ENCODE measurements at places on chromosomes 7 and 10.
A peak's percentile ranks its signal among the peaks of the same experiment; 100 is the strongest.

DNA sequence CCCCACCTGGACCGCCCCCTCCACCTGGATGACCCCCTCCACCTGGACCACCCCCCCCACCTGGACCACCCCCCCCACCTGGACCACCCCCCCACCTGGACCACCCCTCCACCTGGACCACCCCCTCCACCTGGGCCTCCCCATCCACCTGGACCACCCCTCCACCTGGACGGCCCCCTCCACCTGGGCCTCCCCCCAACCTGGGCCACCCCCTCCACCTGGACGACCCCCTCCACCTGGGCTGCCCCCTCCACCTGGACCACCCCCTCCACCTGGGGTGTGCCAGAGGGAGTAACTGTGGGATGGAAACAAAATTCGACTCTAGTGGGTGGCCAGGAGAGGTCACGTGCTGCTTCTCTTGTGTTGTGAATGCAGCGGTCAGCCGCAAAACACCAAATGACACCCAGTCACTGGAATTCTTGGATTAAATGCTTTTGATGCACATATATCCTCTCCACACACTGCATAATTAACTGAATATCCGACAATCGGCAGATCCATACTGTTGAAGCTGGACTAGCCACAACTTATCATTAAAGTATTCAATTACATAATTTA lies 316.7 kb downstream of the PTPRN2 start:
- no peaks in the 10 kb centered on the region for H3K36me3 ChIP-seq
- no peaks in the 10 kb centered on the region for H3K27me3 ChIP-seq
- no peaks in the 10 kb centered on the region for H3K4me1 ChIP-seq
- H3K27ac ChIP-seq = no peak overlapping the region

DNA sequence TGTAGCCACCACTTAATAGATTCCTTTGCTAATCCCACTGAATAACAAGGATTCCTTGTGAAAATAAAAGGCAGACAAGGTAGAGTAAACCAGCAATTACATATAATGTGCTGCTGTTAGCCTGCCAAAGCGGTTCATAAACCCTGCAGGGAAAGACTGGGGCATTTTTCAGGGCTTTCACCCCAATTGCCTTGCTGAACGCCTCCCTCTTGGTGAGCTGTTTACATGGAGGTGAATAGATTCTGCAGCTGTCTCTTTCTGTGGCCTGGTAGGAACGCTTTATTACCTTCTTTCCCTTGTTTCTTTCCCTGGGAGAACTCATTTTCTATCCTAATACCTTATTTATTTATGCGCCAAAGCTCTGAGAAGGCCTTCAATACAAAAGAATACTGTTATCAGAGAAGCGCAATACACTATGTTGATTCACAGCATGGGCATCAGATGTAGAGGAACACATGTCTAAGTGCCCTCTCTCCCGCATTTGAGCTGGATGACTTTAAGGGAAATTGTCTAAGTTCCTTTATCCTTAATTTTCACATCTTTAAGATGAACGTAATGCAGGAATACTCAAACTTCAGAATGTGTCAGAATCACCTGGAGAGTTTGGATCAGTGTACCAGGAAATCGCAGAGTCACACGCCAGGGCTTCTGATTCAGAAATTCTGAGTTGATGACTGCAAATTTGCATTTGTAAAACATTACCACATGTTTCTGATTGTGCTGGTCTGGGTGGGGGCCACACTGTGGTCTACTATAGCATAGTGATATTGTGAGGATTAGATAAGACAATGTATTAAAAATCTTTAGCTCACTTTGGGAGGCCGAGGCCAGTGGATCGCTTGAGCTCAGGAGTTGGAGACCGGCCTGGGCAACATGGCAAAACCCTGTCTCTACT lies 1203.8 kb downstream of the SORCS3 start:
- peaks cover 12% of the 10 kb centered on the region for H3K27me3 ChIP-seq
- H3K4me3 ChIP-seq = no peak overlapping the region
- H3K4me1 ChIP-seq = no peaks in the 10 kb centered on the region
- DNase-seq = no peak
- no peaks in the 10 kb centered on the region for H3K36me3 ChIP-seq

- H3K27me3 ChIP-seq = no peaks in the 10 kb centered on the region
- no peaks in the 10 kb centered on the region for H3K36me3 ChIP-seq
- H3K4me1 ChIP-seq = peaks cover 39% of the 10 kb centered on the region
- peak overlapping the region; percentile 91 for H3K27ac ChIP-seq
- DNase-seq = peak; percentile 82
Measured at GRCh38 chr10:132591166-132591971, 53.8 kb downstream of the INPP5A start.

DNA sequence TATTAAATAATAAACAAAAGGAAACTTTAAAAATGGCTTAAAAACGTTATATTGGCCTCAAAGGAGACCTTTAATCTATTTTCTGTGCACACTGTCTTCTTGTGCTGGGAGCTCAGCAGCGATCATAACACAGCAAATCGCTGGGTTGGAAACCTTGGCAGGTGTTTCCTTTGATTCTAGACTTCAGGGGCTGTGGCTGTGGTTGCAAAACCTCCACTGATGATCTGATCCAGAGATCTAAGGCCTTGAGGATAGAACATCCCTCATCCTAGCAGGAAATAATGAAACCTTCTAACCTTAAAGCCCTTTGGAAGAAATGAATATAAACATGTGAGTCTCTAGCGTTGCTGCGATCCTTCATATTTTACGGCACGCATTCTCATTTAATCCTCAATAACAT lies 29.8 kb downstream of the CDHR3 start:
- no peaks in the 10 kb centered on the region for H3K36me3 ChIP-seq
- H3K27ac ChIP-seq = no peak overlapping the region

All from PC-3 (cell line).